ENCODE measurements at places on chromosomes 5 and 9. TPM values are rescaled to one million over a fixed set of nuclear protein-coding genes. Genes with fewer than 3 reads are reported as not detected.
A peak's percentile ranks its signal among the peaks of the same experiment; 100 is the strongest.

- no peak overlapping the region for H3K4me3 ChIP-seq
- no peaks in the 10 kb centered on the region for H3K4me1 ChIP-seq
- H3K27me3 ChIP-seq = peaks cover 25% of the 10 kb centered on the region
- H3K36me3 ChIP-seq = no peaks in the 10 kb centered on the region
- no peak overlapping the region for H3K27ac ChIP-seq
Observed at GRCh38 chr9:36718612-36719011, 145.9 kb downstream of the MELK start.

DNA sequence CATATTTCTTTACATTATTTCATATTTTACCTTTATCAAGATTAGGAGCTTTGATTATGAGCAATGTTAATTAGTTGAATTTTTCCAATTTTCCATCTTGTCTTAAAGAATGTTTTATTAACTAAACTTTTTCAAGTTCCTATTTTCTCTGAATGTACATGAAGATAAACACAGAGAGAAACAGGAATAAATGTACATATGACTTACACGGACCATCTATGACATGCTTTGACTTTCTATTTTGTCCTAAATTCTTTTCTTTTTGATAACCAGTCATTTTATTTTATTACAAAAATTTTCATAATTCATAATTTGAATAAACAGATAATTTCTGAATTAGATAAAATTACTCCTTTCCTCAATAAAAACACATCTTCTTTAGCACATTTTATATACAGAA is 1038.8 kb upstream of the ARRDC3 start:
- no peaks in the 10 kb centered on the region for H3K27me3 ChIP-seq
- H3K36me3 ChIP-seq = no peaks in the 10 kb centered on the region
- H3K4me3 ChIP-seq = no peak overlapping the region
- no peaks in the 10 kb centered on the region for H3K4me1 ChIP-seq

DNA sequence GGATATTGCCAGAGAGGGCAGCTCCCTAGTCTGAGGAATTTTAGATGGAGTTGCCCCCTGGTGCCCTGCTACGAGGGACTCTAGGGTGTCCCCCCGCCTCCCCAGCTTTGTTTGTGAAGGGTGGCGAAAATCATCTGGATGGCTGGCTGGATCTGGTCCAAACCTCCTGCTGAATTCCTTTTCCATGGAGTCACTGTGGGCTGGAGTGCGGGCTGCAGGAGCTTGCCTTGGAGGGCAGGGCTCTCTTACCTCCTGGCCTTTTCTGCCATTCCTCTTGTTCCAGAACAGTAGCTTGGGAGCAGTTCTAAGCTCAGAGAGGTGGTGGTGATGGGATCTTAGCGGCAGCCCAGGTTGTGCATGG is 2.1 kb downstream of the SYNPO start:
- H3K27me3 ChIP-seq = peaks cover 18% of the 10 kb centered on the region
- no peak for DNase-seq
- no peaks in the 10 kb centered on the region for H3K4me1 ChIP-seq
- no peaks in the 10 kb centered on the region for H3K36me3 ChIP-seq
- no peak overlapping the region for H3K4me3 ChIP-seq
- no peak overlapping the region for H3K27ac ChIP-seq

GRCh38 chr5:135916638-135917263 is 21.1 kb upstream of the IL9 start:
- H3K27ac ChIP-seq = no peak overlapping the region
- H3K27me3 ChIP-seq = peaks cover 21% of the 10 kb centered on the region
- no peaks in the 10 kb centered on the region for H3K4me1 ChIP-seq
- DNase-seq = no peak
- no peaks in the 10 kb centered on the region for H3K36me3 ChIP-seq
- H3K4me3 ChIP-seq = no peak overlapping the region

GRCh38 chr5:134097211-134097749 is 17.2 kb upstream of the TCF7 start:
- H3K27me3 ChIP-seq = no peaks in the 10 kb centered on the region
- DNase-seq = no peak
- H3K4me3 ChIP-seq = no peak overlapping the region
- peaks cover 50% of the 10 kb centered on the region for H3K4me1 ChIP-seq
- H3K36me3 ChIP-seq = no peaks in the 10 kb centered on the region

DNA sequence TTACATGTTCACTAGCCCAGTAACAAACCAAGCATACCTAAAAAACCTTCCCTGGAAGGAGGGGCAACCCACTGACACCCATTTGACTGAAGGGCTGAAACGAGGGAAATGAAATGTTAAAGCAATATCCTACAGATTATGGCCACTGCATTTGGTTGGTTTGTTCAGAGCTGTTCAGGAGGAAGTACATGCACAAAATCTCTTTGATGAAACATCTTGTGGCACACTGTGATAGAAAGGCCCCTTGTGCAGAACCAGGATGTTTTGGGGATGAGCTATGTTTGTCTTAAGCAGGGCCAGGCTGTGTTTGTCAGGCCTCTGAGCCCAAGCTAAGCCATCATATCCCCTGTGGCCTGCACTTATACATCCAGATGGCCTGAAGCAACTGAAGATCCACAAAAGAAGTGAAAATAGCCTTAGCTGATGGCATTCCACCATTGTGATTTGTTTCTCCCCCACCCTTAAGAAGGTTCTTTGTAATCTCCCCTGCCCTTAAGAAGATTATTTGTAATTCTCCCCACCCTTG is 467.3 kb upstream of the PIK3R1 start:
- H3K27ac ChIP-seq = no peak overlapping the region
- no peaks in the 10 kb centered on the region for H3K27me3 ChIP-seq
- H3K36me3 ChIP-seq = no peaks in the 10 kb centered on the region
- DNase-seq = no peak

- no peaks in the 10 kb centered on the region for H3K27me3 ChIP-seq
- H3K4me3 ChIP-seq = no peak overlapping the region
- H3K27ac ChIP-seq = no peak overlapping the region
- DNase-seq = no peak
- no peaks in the 10 kb centered on the region for H3K36me3 ChIP-seq
Observed at GRCh38 chr9:76298521-76299144, 95.6 kb downstream of the RFK start.

- peaks cover 1% of the 10 kb centered on the region for H3K36me3 ChIP-seq
- DNase-seq = peak; percentile 39
- H3K27ac ChIP-seq = peak overlapping the region; percentile 98
- peak overlapping the region; percentile 63 for H3K4me3 ChIP-seq
- peaks cover 48% of the 10 kb centered on the region for H3K4me1 ChIP-seq
Observed at GRCh38 chr9:70563431-70564204, 149.2 kb upstream of the KLF9 start.

DNA sequence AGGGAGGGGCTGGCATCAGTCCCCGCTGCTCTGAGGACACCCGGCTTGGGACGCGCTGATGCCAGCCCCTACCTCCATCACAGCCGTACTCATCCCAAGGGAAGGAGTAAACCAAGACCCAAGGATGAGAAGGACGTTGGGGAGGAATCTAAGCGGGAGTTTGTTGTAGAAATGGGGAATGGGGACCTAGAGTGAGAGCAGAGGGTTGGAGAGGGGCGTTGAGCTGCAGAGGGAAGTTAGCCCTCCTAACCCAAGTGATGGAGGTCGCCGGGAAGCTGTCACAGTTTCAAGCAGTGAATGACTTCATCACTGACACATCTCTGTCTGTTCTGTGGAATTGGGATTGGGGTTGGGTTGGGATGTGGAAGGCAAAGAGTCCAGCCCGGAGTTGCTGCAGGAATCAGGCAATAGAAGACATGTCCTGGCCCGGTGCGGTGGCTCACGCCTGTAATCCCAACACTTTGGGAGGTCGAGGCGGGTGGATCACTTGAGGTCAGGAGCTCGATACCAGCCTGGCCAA is 759 bp upstream of the SUSD1 start:
- H3K36me3 ChIP-seq = peaks cover 23% of the 10 kb centered on the region
- DNase-seq = no peak
- H3K27ac ChIP-seq = peak overlapping the region; percentile 68
- H3K4me3 ChIP-seq = peak overlapping the region; percentile 63

- H3K36me3 ChIP-seq = no peaks in the 10 kb centered on the region
- H3K4me3 ChIP-seq = no peak overlapping the region
- no peak overlapping the region for H3K27ac ChIP-seq
Observed at GRCh38 chr5:36599986-36600779, 6.2 kb upstream of the SLC1A3 start.

DNA sequence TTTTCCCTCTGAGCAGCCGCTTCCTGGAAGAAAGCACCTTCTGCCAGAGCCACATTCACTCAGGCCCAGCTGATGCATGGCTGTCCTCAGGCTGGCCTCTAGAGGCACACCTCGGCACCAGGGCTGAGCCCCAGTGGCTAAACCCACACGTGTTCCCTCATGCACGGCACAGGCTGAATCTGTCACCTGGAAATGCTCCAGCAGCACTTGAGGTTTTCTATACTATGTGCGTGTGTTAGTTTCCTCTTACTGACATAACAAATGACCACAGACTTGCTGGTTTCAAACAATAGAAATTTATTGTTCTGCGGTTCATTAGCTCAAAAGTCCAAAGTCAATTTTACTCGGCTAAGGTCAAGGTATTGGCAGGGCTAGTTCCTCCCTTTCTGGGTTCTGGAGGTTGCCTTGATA is 141.4 kb downstream of the LRRC70 start:
- DNase-seq = no peak
- H3K27ac ChIP-seq = no peak overlapping the region
- H3K4me1 ChIP-seq = no peaks in the 10 kb centered on the region
- no peak overlapping the region for H3K4me3 ChIP-seq

DNA sequence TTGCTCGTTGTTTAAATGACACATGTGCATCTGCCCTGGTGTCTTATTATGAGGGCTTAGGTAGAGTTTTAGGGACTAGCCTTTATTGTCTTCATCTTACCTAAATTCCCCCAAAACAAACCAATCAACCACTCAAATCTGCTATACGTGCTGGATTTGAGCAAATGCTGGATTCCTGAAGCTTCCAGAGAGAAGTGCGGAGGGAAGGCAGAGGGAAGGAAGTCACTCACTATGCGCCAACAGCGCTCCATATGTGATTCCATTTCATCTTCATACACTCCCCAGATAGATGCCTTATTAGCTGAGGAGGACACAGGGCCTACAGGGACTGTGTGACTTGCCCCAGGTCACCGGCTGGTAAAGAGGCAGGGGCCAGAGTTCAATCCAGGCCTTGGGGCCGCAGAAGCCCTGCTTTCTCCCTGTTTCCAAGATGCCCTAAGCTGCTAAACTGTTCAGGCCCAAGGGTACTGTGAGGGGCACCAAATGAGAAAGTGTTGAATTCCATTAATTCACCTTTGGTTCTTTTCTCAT is 63.5 kb downstream of the OTULIN start:
- H3K4me3 ChIP-seq = no peak overlapping the region
- no peak overlapping the region for H3K27ac ChIP-seq
- DNase-seq = no peak
- peaks cover 4% of the 10 kb centered on the region for H3K36me3 ChIP-seq

- no peak for DNase-seq
- no peak overlapping the region for H3K4me3 ChIP-seq
- H3K27ac ChIP-seq = no peak overlapping the region
- H3K36me3 ChIP-seq = no peaks in the 10 kb centered on the region
Observed at GRCh38 chr5:31157720-31158119, 35.8 kb upstream of the CDH6 start.

- no peaks in the 10 kb centered on the region for H3K36me3 ChIP-seq
- no peak overlapping the region for H3K4me3 ChIP-seq
- H3K27me3 ChIP-seq = no peaks in the 10 kb centered on the region
- no peaks in the 10 kb centered on the region for H3K4me1 ChIP-seq
- no peak overlapping the region for H3K27ac ChIP-seq
Observed at GRCh38 chr5:174287761-174288160, 242.3 kb downstream of the NSG2 start.

- no peaks in the 10 kb centered on the region for H3K27me3 ChIP-seq
- no peak overlapping the region for H3K4me3 ChIP-seq
- no peaks in the 10 kb centered on the region for H3K4me1 ChIP-seq
- H3K36me3 ChIP-seq = no peaks in the 10 kb centered on the region
- no peak for DNase-seq
Observed at GRCh38 chr5:57753446-57753845, 270.8 kb upstream of the ACTBL2 start.

- H3K36me3 ChIP-seq = no peaks in the 10 kb centered on the region
- no peaks in the 10 kb centered on the region for H3K4me1 ChIP-seq
- no peak overlapping the region for H3K4me3 ChIP-seq
- no peak overlapping the region for H3K27ac ChIP-seq
- peaks cover 24% of the 10 kb centered on the region for H3K27me3 ChIP-seq
- no peak for DNase-seq
Observed at GRCh38 chr9:117415358-117415914, 579 bp upstream of the ASTN2 start.

DNA sequence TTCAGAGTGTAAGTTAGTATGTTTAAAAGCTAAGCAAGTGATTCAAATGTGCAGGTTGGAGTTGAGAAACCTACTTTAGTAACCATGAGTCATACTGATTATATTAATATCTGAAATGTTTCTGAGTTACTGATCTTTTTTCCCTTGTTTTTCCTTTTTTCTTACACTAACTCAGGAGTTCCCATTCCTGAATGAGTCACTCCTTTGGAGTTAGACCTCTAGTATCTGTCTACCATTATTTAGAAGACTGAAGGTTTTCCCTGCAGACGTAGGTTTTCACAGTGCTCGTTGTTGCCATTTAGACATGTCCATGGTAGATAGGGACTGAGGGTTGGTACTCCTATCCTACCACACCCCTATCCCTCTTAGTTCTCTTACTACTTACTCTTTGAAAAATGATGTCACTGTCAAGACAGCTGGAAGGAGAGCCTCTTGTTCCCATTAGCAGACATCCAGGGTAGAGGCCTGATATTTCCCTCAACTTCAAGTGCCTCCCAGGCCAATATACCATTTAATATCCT is 20.2 kb downstream of the OCLN start:
- H3K27ac ChIP-seq = no peak overlapping the region
- no peaks in the 10 kb centered on the region for H3K4me1 ChIP-seq
- H3K27me3 ChIP-seq = peaks cover 2% of the 10 kb centered on the region

DNA sequence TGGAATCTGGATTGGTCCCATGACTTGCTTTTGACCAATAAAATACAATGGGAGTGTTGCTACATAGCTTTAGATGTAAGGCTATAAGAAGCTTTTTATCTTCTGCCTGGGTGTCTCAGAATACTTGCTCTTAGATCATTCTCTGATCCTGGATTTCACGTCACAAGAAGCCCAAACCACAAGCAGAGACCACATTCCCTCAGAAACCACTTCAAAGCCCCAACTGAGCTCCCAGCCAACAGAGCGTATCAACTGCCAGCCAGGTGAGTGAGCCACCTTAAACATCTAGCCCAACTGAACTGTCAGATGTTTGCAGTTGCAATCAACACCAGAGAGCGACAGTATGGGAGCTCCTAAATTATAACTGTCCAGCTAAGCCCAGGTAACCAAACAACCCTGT is 687.1 kb downstream of the TLE1 start:
- no peak overlapping the region for H3K4me3 ChIP-seq
- H3K36me3 ChIP-seq = no peaks in the 10 kb centered on the region
- peaks cover 4% of the 10 kb centered on the region for H3K27me3 ChIP-seq
- no peak for DNase-seq
- H3K27ac ChIP-seq = peak overlapping the region; percentile 40

LIFR gene
- total RNA-seq = not detected

SLC34A1 gene
- 1.9 TPM for total RNA-seq

PDGFRB gene
- 41.5 TPM for total RNA-seq

OXCT1 gene
- 59.9 TPM for total RNA-seq

CCL28 gene
- 17.1 TPM for total RNA-seq

GABRB2 gene
- total RNA-seq = not detected

CDH18 gene
- total RNA-seq = not detected

NAIF1 gene
- total RNA-seq = 11.8 TPM

GM2A gene
- 20.6 TPM for total RNA-seq

PKN3 gene
- total RNA-seq = 9.6 TPM

NADK2 gene
- 17.3 TPM for total RNA-seq

CTXN3 gene
- not detected for total RNA-seq

All from activated naive CD8-positive, alpha-beta T cell treated with anti-CD3 and anti-CD28 coated beads, Interleukin-2, amount 10 ng/mL, durations not matched to agents 7 days and 5 days (primary cell).